A549 treated with ZK216348 at 1 μM for 4 hours (cell line): ENCODE measurements at places on chromosomes 11 and 22. TPM values are rescaled to one million over a fixed set of nuclear protein-coding genes. Genes with fewer than 3 reads are reported as not detected.

Gene TRIM66
- 1.7 to 3.0 TPM (median 2.2 TPM) in 5 replicates for total RNA-seq

Gene DDX25
- total RNA-seq: 0.17 TPM in 1 of 5 replicates, not detected in the others

Gene MPPED1
- not detected in 5 replicates for total RNA-seq

Gene HMBS
- 40.5 to 49.7 TPM (median 47.6 TPM) in 5 replicates for total RNA-seq

Gene RFPL3
- total RNA-seq: not detected in 5 replicates

Gene APOA4
- not detected in 5 replicates for total RNA-seq

Gene TMEM191B
- total RNA-seq: 0.60 to 2.6 TPM (median 1.0 TPM) in 4 of 5 replicates, not detected in the other

Gene GLYAT
- not detected in 5 replicates for total RNA-seq

Gene KRTAP5-11
- not detected in 5 replicates for total RNA-seq

Gene DBX1
- not detected in 5 replicates for total RNA-seq

Gene FZD4
- total RNA-seq: 0.87 to 1.4 TPM (median 1.3 TPM) in 5 replicates

Gene PLEKHB1
- total RNA-seq: 0.48 to 1.4 TPM (median 1.1 TPM) in 5 replicates

Gene MYEOV
- total RNA-seq: 97.8 to 134 TPM (median 127 TPM) in 5 replicates

Gene KRTAP5-1
- total RNA-seq: not detected in 5 replicates

Gene SLC2A11
- total RNA-seq: 7.2 to 11.0 TPM (median 9.2 TPM) in 5 replicates

Gene AQP11
- 0.98 to 2.6 TPM (median 2.1 TPM) in 5 replicates for total RNA-seq

Gene RAPSN
- total RNA-seq: 0.46 TPM in 1 of 5 replicates, not detected in the others

Gene TTC9C
- 30.4 to 34.7 TPM (median 33.1 TPM) in 5 replicates for total RNA-seq

Gene NEFH
- total RNA-seq: 0.07 to 0.13 TPM (median 0.09 TPM) in 4 of 5 replicates, not detected in the other

Gene CTR9
- total RNA-seq: 21.0 to 34.2 TPM (median 26.3 TPM) in 5 replicates

Gene P2RX6
- total RNA-seq: 0.40 to 1.1 TPM (median 0.64 TPM) in 5 replicates

Gene APIP
- total RNA-seq: 19.9 to 35.5 TPM (median 23.0 TPM) in 5 replicates

Gene RABL2B
- 16.8 to 24.0 TPM (median 19.7 TPM) in 5 replicates for total RNA-seq

Gene ACTN3
- 0.15 TPM in 1 of 5 replicates, not detected in the others for total RNA-seq

Gene OPCML
- total RNA-seq: not detected in 5 replicates

Gene SLC1A2
- total RNA-seq: 0.05 to 0.32 TPM (median 0.09 TPM) in 4 of 5 replicates, not detected in the other

Gene CDC42EP1
- total RNA-seq: 16.8 to 37.2 TPM (median 34.9 TPM) in 5 replicates

Gene ABCC8
- total RNA-seq: 1.4 to 3.4 TPM (median 2.8 TPM) in 5 replicates

Gene CCDC81
- total RNA-seq: 0.17 to 0.29 TPM (median 0.28 TPM) in 4 of 5 replicates, not detected in the other

Gene TSPAN18
- total RNA-seq: 1.9 to 3.6 TPM (median 2.9 TPM) in 5 replicates

Gene OR8G5
- total RNA-seq: not detected in 5 replicates

Gene E2F8
- total RNA-seq: 5.9 to 7.3 TPM (median 6.1 TPM) in 5 replicates

Gene OR5B2
- not detected in 5 replicates for total RNA-seq

Gene MFNG
- 0.94 to 3.3 TPM (median 2.2 TPM) in 5 replicates for total RNA-seq

Gene SYT13
- total RNA-seq: 5.4 to 7.5 TPM (median 6.9 TPM) in 5 replicates

Gene RASGRP2
- total RNA-seq: 0.76 to 1.0 TPM (median 0.88 TPM) in 5 replicates

Gene TMEM86A
- total RNA-seq: 0.29 to 0.56 TPM (median 0.47 TPM) in 5 replicates

Gene MRGPRF
- total RNA-seq: 0.06 to 0.09 TPM in 2 of 5 replicates, not detected in the others

Gene DKK3
- 15.4 to 22.3 TPM (median 18.2 TPM) in 5 replicates for total RNA-seq

Gene LRRC10B
- 0.09 to 0.24 TPM (median 0.12 TPM) in 4 of 5 replicates, not detected in the other for total RNA-seq

Gene KCNQ1OT1
- 0.04 to 0.07 TPM (median 0.06 TPM) in 5 replicates for total RNA-seq

Gene TMEM151A
- total RNA-seq: 1.2 to 4.3 TPM (median 3.5 TPM) in 5 replicates

Gene HEPN1
- total RNA-seq: not detected in 5 replicates

Gene SCGB2A2
- not detected in 5 replicates for total RNA-seq

Gene ACR
- total RNA-seq: 0.19 to 0.54 TPM in 2 of 5 replicates, not detected in the others
